ENCODE measurements at places on chromosomes 6 and 20. TPM values are rescaled to one million over a fixed set of nuclear protein-coding genes. Genes with fewer than 3 reads are reported as not detected.

The TRIM15 gene
- polyA plus RNA-seq = 0.18 TPM

GRCh38 chr6:157148391-157149323 lies 174.7 kb downstream of the TMEM242 start:
- no peak for DNase-seq
- peaks cover 14% of the 10 kb centered on the region for H3K4me1 ChIP-seq
- no peaks in the 10 kb centered on the region for H3K36me3 ChIP-seq
- no peaks in the 10 kb centered on the region for H3K27me3 ChIP-seq
- no peak overlapping the region for H3K27ac ChIP-seq

GRCh38 chr6:21836277-21836676 lies 242.7 kb downstream of the SOX4 start:
- H3K27ac ChIP-seq = no peak overlapping the region
- H3K4me3 ChIP-seq = no peak overlapping the region
- H3K27me3 ChIP-seq = no peaks in the 10 kb centered on the region
- no peak for DNase-seq
- H3K36me3 ChIP-seq = no peaks in the 10 kb centered on the region

The HTR1E gene
- 0.09 TPM for polyA plus RNA-seq

The CDK5RAP1 gene
- 37.8 TPM for polyA plus RNA-seq

DNA sequence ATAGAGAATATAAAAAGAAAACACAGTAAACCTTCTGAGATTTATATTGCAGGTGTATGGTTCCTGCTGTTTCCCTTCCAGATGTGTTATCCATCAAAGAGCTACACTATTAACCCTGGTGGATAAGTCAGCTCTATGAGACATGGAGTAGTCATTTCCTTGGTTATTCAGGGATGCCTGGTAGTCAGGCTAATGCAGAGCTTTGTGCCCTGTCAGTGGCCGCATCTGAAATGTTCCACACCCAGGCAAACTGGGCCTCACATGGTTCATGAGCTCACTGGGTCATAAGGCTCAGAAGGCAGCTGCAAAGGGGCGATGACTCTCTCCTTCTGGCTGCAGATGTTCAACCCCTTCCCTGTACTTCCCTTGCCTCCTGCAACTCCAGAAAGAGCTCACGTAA lies 473.6 kb downstream of the EPHA7 start:
- no peaks in the 10 kb centered on the region for H3K36me3 ChIP-seq
- no peak overlapping the region for H3K4me3 ChIP-seq

The TBC1D20 gene
- 17.4 TPM for polyA plus RNA-seq
